Right ventricle myocardium inferior (tissue), 1 donor: ENCODE measurements at places on chromosomes 13 and 19. TPM values are rescaled to one million over a fixed set of nuclear protein-coding genes. Genes with fewer than 3 reads are reported as not detected.

SIGLEC10 gene
- total RNA-seq = 1.1 TPM

C19orf73 gene
- 1.8 TPM for total RNA-seq

CAPN12 gene
- not detected for total RNA-seq

RUBCNL gene
- 0.51 TPM for total RNA-seq

ICAM1 gene
- 8.6 TPM for total RNA-seq

LYPD5 gene
- 0.92 TPM for total RNA-seq

PCDH9 gene
- total RNA-seq = 9.9 TPM
